ENCODE measurements at places on chromosomes 4 and X.

DNA sequence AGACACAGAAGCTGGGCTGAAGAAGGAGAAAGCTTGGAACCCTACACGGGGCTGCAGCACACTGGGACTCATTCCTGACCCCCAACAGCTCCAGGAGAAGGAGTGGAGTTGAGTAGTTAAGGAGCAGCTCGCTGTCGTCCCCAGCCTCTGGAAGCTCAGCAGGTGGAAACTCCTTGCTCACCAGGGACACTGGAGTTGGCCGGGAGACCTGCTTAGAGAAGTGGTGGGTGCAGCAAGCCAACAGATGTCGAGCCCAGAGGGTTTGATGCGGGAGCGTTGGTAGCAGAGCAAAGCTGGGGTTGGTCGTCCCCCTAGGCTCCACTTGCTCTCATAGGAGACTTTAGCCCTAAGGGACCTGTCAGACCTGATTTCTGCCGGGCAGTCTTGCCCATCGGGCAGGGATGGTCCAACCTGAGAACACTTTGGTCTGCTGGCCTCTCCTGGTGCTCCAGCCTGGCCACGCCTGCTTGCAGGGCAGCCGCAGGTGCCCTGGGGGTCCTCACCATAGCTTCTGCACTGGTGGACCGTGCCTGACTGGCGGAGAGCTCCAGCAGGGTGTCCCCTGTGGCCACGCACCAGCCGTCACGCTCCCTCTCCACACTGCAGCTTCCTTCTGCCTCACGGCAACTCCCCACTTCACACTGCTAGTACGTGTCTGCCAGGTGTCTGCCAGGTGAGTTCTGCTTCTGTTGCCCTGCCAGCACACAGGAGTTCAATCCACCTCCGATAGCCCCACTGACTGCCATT, 353.7 kb downstream of the GASK1B start:
- no peaks in the 10 kb centered on the region for H3K4me1 ChIP-seq
- DNase-seq, result no peak

DNA sequence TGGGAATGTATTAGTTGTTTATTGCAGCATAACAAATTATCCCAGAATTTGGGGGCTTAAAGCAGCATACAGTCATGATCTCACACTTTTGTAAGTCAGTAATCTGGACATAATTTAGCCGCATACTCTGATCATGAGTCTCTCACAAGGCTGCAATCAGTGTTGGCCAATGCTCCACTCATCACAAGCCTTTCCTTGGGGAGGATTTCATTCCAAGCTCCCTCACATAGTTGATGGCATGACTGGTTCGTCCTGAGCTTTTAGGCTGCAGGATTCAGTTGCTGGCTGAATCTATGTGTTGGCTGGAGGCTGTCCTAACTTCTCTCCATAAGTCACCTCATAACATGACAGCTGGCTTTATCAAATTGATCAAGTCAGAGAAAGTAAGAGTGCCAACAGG, 1568.6 kb upstream of the PCDH7 start:
- H3K4me1 ChIP-seq, result no peaks in the 10 kb centered on the region
- H3K4me3 ChIP-seq, result no peak overlapping the region
- DNase-seq, result no peak
- H3K36me3 ChIP-seq, result no peaks in the 10 kb centered on the region

DNA sequence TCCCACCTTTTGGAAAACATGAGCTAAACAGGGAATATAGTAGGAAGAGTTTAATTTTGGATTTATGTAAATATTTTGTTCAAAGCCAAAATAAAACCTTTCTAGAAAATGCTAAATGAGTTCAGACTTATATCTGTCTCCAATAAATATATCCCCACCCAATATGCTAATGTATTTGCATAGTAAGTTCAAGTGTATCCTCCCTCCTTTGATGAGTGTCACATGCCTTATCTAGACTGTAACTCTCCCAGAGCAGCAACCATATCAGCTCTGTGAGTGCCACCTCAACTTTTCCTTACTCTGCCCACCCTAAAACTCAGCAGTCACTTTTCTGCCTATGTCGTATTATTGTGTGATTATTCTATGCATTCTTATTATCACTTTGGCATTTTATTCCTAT, 516.1 kb upstream of the NR3C2 start:
- no peaks in the 10 kb centered on the region for H3K4me1 ChIP-seq
- no peaks in the 10 kb centered on the region for H3K36me3 ChIP-seq
- H3K27ac ChIP-seq, result no peak overlapping the region
- no peak overlapping the region for H3K4me3 ChIP-seq
- H3K27me3 ChIP-seq, result no peaks in the 10 kb centered on the region

GRCh38 chr4:26757751-26758150, 102.9 kb upstream of the STIM2 start:
- H3K4me1 ChIP-seq, result no peaks in the 10 kb centered on the region
- no peaks in the 10 kb centered on the region for H3K27me3 ChIP-seq
- no peak overlapping the region for H3K27ac ChIP-seq
- no peaks in the 10 kb centered on the region for H3K36me3 ChIP-seq
- H3K4me3 ChIP-seq, result no peak overlapping the region

- no peaks in the 10 kb centered on the region for H3K36me3 ChIP-seq
- no peak overlapping the region for H3K27ac ChIP-seq
- no peaks in the 10 kb centered on the region for H3K27me3 ChIP-seq
- H3K4me3 ChIP-seq, result no peak overlapping the region
- DNase-seq, result no peak
- no peaks in the 10 kb centered on the region for H3K4me1 ChIP-seq
Measured at GRCh38 chr4:185283723-185284122, 74.3 kb downstream of the SNX25 start.

DNA sequence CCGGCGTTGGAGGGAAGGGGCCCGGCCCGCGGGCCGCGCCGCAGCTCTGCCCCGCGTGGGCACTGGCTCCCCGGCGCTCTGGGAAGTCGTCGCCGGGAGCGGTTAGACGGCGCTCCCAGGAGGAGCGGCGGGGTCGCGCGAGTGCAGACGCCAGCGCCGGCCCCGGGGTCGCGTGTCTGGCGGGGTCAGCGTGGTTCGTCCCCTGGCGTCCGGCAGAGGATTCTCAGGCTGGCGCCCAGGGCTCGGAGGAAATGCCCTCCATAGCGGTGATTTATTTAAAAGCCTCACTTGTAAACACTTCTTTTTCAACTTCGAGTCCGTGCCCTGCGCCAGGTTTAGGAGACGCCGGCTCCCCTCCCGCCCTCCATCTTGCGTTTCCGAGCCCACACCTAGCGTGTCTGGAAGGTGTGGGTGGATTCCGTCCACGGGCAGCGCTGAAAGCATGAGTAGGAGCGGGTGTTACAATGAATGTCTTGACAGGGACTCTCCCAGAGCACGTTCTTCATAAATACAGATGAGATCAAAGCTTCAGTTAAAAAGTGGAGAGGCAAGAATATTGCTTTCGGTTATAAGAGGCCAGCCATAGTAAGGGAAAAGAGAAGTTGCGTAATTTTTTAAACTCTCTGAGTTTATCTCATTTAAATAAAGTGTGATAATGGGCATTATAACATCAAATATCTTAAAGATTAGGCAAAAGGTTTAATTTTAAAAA, 692 bp downstream of the FAM241A start:
- H3K36me3 ChIP-seq, result no peaks in the 10 kb centered on the region
- H3K27me3 ChIP-seq, result no peaks in the 10 kb centered on the region
- H3K4me1 ChIP-seq, result peaks cover 1% of the 10 kb centered on the region
